ENCODE measurements at places on chromosomes 6 and 20.

DNA sequence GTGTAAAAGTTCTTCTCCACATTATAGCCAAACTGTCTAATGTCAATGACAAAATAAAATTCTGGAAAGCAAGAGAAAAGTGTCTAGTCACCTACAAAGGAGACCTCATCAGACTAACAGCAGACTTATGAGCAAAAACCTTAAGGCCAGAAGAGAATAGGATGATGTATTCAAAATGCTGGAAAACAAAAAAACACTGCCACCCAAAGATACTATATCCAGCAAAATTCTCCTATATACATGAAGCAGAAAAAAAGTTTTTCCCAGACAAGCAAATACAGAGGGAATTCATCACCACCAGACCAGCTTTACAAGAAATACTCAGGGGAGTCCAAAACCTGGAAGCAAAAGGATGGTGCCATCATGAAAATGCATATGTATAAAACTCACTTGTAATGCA is 755.6 kb upstream of the CITED2 start:
- DNase-seq, result no peak

DNA sequence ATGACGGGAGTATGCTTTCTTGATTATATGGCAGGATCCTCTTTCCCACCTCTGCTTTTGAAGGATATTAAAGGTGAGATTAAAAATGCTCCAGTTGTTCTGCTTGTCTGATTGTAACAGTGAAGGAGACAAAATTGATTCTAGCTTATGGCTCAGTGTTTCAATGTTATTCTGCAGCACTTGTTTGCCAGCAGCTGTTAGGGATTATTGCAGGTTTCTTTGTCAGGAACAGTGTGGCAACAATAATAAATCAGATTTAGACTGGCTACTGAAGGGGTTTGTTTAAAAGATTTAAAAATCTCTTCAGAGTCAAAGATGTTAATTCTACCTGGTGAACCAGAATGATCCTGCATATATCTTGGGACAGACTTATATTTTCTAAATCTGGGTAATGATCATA is 126.9 kb downstream of the LAMA2 start:
- DNase-seq, result no peak

- DNase-seq, result no peak
Measured at GRCh38 chr20:64188682-64189529, 24.7 kb downstream of the MYT1 start.

DNA sequence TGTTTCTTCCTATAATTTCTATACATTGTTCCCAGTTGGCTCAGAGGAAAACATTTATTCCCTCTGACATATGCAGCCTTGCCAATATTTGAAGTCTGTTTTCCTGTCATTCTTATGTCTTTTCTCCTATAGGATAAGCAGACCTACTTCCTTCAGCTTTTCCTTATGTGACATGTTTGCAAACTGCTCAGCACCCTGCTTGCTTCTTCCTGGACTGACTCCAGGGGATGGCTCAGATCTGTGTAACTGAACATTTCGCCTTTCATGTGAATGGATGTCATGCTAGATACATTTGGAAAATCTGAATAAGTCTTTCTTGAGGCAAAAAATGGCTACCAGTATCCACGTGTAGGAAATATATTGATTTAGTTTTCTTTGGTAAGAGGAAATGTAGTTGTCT is 113.2 kb downstream of the CARMIL1 start:
- DNase-seq, result no peak

GRCh38 chr6:137921823-137922222 is 54.8 kb downstream of the TNFAIP3 start:
- no peak for DNase-seq

DNA sequence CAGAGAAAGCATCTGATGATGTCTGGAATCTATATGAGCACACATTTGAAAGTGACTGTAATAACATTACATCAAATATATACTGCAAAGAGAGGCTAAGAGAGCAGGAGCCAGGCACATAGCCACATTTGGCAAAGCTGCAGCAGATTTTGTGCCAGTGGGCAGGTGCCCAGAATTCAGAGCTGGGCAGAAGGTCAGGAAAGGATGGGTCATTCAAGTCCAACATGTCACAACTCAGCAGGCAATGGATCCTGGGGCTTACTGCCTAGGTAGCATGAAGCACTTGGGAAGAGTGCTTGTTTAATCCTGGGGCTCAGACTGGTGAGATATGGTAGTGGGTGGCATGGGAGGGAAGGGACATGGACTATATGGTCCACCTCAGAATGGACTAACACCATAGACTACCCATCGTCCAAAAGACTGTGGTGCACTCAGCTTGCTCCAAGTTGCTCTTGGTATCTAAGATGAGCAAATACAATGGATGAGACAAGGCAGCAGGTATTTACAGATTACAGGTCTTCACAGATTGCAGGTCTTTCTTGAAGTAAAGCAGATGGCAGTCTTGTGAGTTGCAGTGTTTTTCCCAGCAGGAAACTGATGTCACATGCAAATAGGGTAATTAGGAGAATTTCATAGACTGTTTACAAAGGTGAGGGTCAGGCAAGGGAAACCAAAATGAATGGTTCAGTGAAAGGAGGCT is 31.2 kb upstream of the SHLD1 start:
- no peak for DNase-seq
